Keratinocyte (primary cell): ENCODE measurements at places on chromosomes 1 and 21. TPM values are rescaled to one million over a fixed set of nuclear protein-coding genes. Genes with fewer than 3 reads are reported as not detected.
A peak's percentile ranks its signal among the peaks of the same experiment; 100 is the strongest.

DNA sequence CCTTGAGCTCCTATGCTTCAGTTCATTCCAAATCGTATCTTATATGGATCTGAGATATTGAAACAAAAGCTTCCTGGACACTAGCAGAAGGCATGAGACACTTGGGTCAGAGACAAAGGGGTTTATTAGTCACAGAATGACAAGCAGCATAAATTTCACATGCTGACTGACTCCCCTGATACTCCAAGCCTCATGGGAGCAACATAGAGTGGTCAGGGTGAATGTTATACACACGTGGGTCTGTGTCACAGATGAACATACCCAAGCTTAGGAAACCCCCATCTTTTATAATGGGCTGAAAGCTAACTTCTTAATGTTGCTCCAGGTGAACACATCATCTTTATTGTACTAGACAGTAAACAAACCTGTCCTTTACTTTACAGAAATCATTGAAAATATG is 599.9 kb upstream of the RGS18 start:
- DNase-seq, result no peak
- no peaks in the 10 kb centered on the region for H3K27me3 ChIP-seq
- H3K4me1 ChIP-seq, result no peaks in the 10 kb centered on the region
- H3K36me3 ChIP-seq, result no peaks in the 10 kb centered on the region
- no peak overlapping the region for H3K4me3 ChIP-seq
- H3K27ac ChIP-seq, result no peak overlapping the region

GRCh38 chr1:230509281-230509977 is 83.3 kb upstream of the PGBD5 start:
- no peak overlapping the region for H3K4me3 ChIP-seq
- no peaks in the 10 kb centered on the region for H3K36me3 ChIP-seq
- peaks cover 10% of the 10 kb centered on the region for H3K27me3 ChIP-seq
- peaks cover 25% of the 10 kb centered on the region for H3K4me1 ChIP-seq
- H3K27ac ChIP-seq, result no peak overlapping the region
- peak; percentile 53 for DNase-seq

DNA sequence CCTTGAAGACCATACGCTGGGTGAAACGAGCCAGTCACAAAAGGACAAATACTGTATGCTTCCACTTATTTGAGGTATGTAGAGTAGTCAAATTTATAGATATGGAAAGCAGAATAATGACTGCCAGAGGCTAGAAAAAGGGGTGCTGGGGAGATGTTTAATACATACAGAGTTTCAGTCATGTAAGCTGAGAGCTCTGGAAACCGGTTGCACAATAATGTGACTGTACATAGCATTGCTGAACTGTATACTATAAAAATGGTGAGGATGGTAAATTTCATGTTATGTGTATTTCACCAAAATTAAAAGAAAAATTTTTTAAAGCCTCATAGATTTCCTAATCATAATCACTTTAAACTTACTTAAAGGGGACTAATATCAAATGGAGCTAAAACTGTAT is 110.8 kb downstream of the ZZZ3 start:
- H3K36me3 ChIP-seq, result peaks cover 7% of the 10 kb centered on the region
- DNase-seq, result no peak
- no peak overlapping the region for H3K4me3 ChIP-seq
- no peak overlapping the region for H3K27ac ChIP-seq
- no peaks in the 10 kb centered on the region for H3K4me1 ChIP-seq

- DNase-seq, result no peak
- H3K4me3 ChIP-seq, result no peak overlapping the region
- no peaks in the 10 kb centered on the region for H3K36me3 ChIP-seq
- no peaks in the 10 kb centered on the region for H3K4me1 ChIP-seq
- H3K27ac ChIP-seq, result no peak overlapping the region
- H3K27me3 ChIP-seq, result no peaks in the 10 kb centered on the region
Measured at GRCh38 chr1:172172352-172172831, 248.1 kb upstream of the C1orf105 start.

DNA sequence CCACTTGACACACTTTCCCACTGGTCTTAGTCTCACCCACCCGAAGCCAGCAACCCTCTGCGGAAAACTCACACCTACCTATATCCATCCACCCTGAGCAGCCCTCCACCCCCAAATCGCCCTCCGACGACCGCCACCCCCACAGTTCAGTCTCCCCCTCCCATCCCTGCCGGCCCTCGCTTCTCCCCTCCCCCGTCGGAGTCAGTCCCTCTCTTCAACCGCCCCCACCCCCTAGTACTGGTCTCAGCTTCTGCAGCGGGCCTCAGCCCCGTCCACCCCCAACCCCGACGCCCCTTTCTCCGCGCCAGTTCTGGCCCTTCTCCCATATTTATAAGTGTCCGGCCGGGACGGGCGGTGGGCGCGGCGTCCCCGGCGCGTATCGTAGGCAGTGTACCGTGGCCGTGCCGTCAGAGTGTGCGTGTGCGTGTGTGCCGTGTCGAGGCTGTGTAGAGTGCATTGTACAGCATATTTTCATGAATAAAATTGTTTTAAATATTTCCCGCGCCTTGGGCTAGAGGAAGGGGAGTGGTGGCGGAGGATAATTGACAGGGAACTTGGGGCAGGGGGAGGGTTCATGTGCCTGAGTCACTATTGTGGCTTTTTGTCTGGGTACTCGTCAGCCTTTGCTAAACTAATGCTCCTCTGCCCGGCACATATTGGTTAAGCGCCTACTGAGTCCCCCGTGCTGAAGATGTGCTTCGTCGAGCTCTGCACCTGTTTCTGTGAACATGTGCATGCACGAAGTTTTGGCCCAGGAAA is 22.0 kb downstream of the FOXO6 start:
- peaks cover 2% of the 10 kb centered on the region for H3K4me1 ChIP-seq
- H3K36me3 ChIP-seq, result no peaks in the 10 kb centered on the region
- H3K27me3 ChIP-seq, result peaks cover 67% of the 10 kb centered on the region
- no peak for DNase-seq
- H3K4me3 ChIP-seq, result no peak overlapping the region

- no peaks in the 10 kb centered on the region for H3K4me1 ChIP-seq
- H3K4me3 ChIP-seq, result no peak overlapping the region
- no peaks in the 10 kb centered on the region for H3K36me3 ChIP-seq
- no peak for DNase-seq
- H3K27ac ChIP-seq, result no peak overlapping the region
Measured at GRCh38 chr1:47853059-47853458, 144.1 kb downstream of the TRABD2B start.

DNA sequence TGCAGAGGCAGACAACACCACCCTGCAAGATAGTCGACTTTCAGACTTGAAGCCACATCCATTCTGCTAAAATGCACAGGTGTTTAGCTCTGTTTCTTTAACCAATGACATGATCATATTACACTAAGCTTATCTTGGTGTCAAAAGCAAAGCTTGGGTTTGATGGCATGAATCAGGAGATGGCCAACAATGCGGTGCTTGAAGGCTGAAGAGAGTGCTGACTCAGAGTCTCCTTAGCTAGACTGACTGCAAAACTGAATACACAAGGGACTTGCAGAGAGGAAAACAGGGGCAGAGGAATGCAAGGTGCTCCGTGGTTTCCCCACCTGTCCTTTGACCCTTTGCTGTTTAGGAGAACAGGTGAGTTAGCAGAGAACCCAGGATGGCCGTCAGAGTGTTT is 262.6 kb downstream of the SIPA1L2 start:
- no peaks in the 10 kb centered on the region for H3K36me3 ChIP-seq
- H3K27me3 ChIP-seq, result no peaks in the 10 kb centered on the region

GRCh38 chr1:226938903-226939437 is 1.1 kb upstream of the COQ8A start:
- H3K27me3 ChIP-seq, result peaks cover under 1% of the 10 kb centered on the region
- H3K4me1 ChIP-seq, result peaks cover 16% of the 10 kb centered on the region
- no peaks in the 10 kb centered on the region for H3K36me3 ChIP-seq

- H3K27me3 ChIP-seq, result peaks cover 36% of the 10 kb centered on the region
- H3K4me1 ChIP-seq, result peaks cover 9% of the 10 kb centered on the region
- peak overlapping the region; percentile 43 for H3K4me3 ChIP-seq
- no peaks in the 10 kb centered on the region for H3K36me3 ChIP-seq
Measured at GRCh38 chr1:77282187-77282865, 507 bp downstream of the AK5 start.

DNA sequence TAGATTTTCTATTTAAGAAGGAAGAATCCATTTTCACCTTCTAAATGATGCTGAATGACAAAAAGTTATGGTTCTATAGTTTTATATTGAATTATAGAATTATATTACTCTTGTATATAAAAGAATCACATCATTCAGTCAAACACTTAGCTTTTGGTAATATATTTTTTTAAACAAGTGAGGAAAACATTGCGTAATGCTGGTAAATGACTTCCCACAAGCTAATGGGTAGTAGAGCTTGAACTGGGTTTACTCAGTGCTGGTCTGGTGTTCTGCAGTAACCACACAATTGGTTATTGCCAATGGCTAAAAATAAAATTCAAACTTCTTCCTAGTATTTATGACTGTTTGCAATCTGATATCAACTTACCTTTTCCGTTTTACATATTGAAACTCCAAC is 10.6 kb upstream of the GIPC2 start:
- H3K27me3 ChIP-seq, result no peaks in the 10 kb centered on the region
- no peak overlapping the region for H3K4me3 ChIP-seq
- DNase-seq, result no peak
- H3K27ac ChIP-seq, result no peak overlapping the region

GRCh38 chr21:45852886-45853400 is 128.6 kb upstream of the COL6A1 start:
- no peaks in the 10 kb centered on the region for H3K36me3 ChIP-seq
- no peak overlapping the region for H3K27ac ChIP-seq
- no peak overlapping the region for H3K4me3 ChIP-seq
- H3K27me3 ChIP-seq, result no peaks in the 10 kb centered on the region

DNA sequence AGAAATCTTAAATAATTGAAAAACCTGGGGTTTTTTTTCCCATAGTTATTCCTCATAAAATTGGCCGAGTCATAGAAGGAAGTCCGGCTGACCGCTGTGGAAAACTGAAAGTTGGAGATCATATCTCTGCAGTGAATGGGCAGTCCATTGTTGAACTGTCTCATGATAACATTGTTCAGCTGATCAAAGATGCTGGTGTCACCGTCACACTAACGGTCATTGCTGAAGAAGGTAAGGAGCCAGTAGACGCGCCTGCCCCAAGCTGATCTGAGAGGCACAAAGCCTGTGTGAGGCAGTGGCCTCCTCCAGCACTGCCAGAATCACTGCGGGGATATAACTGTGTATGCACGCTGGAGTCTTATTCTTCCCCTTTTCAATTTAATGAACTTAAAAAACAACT is 100.3 kb downstream of the PHTF1 start:
- no peaks in the 10 kb centered on the region for H3K36me3 ChIP-seq
- DNase-seq, result no peak
- no peaks in the 10 kb centered on the region for H3K27me3 ChIP-seq
- H3K4me3 ChIP-seq, result no peak overlapping the region

- H3K4me1 ChIP-seq, result no peaks in the 10 kb centered on the region
- peaks cover 10% of the 10 kb centered on the region for H3K27me3 ChIP-seq
- H3K4me3 ChIP-seq, result no peak overlapping the region
- no peak for DNase-seq
Measured at GRCh38 chr1:42133390-42133789, 19.8 kb upstream of the GUCA2B start.

DNA sequence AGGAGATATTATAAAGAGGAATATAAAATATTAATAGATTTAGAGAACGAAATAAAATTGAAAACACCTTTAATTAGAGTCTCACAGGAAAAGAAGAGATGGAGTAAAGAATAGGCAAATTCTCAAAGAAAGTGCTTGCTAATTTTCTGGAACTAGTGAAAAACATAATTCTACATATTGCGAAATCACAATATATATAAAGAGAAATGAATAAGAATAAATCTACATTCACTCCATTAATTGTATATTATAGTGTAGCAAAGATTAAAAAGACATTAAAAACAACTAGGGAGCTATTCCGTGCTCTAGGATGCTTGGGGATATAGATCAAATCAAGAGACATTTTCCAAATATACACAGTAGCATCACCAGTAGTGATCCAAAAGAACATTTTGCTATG is 685.2 kb upstream of the NCAM2 start:
- no peaks in the 10 kb centered on the region for H3K36me3 ChIP-seq
- H3K4me1 ChIP-seq, result no peaks in the 10 kb centered on the region
- no peak overlapping the region for H3K27ac ChIP-seq

DNA sequence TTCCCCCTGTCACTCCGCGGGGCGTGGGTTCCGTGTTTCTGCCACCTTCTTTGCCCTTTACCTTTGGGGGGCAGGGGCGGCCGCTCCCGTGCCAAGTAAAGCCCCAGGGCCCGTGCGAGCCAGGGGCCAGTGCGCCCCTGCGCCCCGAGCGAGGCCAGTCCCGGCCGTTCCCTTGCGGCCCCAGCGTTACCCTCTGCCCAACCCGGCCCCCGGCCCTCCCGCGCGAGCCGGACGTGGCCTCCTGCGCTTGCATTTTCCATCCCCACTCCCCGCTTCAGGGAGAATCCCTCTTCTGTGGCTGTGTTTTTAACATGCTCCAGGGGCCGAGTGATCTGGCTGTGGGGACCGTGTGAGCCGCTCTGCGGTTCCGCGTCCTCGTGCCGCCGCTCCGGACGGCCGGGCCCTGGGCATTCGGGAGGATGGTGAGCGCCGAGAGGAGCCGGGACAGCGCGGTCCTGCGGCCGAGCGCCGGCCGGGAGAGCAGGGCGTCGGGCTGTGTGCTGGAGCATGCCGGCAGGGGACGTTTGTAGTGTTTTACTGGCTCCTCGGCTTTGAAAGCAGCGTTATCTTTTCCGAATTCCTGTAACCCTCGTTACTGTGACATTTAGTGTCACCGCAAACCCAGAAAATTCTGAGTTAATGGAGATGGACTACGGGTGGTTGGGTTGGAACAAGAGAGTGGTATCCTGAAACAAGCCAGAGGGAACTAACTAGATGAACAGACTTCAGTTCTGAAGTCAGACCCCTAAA is 1.0 kb downstream of the GALNT2 start:
- H3K27me3 ChIP-seq, result no peaks in the 10 kb centered on the region
- peak overlapping the region; percentile 80 for H3K27ac ChIP-seq
- H3K36me3 ChIP-seq, result no peaks in the 10 kb centered on the region
- H3K4me1 ChIP-seq, result peaks cover 19% of the 10 kb centered on the region
- DNase-seq, result no peak
- peak overlapping the region; percentile 96 for H3K4me3 ChIP-seq

DNA sequence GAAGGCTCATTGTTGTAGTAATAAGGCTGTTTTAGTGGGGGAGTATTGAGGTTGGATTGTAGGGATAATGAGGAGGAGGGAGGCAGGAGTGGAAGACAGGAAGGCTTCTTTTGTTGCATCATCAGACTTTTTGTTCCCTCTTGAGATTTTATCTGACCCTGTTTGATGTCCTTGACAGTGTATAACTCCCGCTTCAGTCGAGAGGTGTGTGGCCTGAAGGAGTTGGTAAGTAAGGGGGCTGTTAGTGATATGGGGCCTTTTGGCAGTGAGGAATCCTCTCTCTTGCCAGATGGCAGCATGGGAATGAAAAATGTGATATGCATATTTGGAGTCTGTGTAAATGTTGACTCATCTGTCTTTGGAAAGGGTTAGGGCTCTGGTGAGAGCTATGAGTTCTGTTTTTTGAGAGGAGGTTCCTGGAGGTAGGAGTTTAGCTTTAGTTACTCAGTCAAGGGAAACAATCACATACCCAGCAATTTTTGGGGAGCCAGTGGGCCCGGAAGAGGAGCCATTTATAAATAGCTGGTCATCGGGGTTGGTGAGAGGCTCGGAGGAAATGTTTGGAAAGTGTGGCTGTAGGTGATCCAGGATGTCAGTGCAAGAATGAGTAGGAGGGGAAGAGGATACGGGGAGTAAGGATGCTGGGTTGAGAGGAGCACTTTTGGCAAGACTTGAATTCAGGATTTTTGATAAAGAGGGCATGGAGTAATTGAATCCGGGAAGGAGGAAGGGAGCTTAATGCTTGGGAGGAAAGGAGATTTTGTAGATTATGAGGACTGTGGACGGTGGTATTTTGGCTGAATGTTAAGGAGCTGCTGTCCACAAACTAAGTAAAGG is 136.7 kb upstream of the ETV3 start:
- no peak overlapping the region for H3K27ac ChIP-seq
- H3K36me3 ChIP-seq, result no peaks in the 10 kb centered on the region
- no peak for DNase-seq
- H3K4me1 ChIP-seq, result no peaks in the 10 kb centered on the region

SLFNL1 gene
- 0.04 TPM in 1 of 3 replicates, not detected in the others for polyA plus RNA-seq

DPH5 gene
- polyA plus RNA-seq, result 45.1 to 98.0 TPM (median 67.2 TPM) in 3 replicates

PADI1 gene
- polyA plus RNA-seq, result 0.96 to 2.1 TPM (median 1.0 TPM) in 3 replicates

RNU1-3 gene
- polyA plus RNA-seq, result 66.0 to 67.0 TPM in 2 of 3 replicates, not detected in the other

HSD3B2 gene
- not detected in 3 replicates for polyA plus RNA-seq

CD244 gene
- polyA plus RNA-seq, result 0.12 TPM in 1 of 3 replicates, not detected in the others
